ENCODE measurements at places on chromosomes 16 and 17. TPM values are rescaled to one million over a fixed set of nuclear protein-coding genes. Genes with fewer than 3 reads are reported as not detected.
A peak's percentile ranks its signal among the peaks of the same experiment; 100 is the strongest.

The SSTR5 gene
- total RNA-seq = 0.51 TPM

The PRAC2 gene
- 44.1 TPM for total RNA-seq

The NTN3 gene
- not detected for total RNA-seq

The WFIKKN2 gene
- not detected for total RNA-seq

The LAT gene
- 0.29 TPM for total RNA-seq

The JPH3 gene
- not detected for total RNA-seq

The KCNJ12 gene
- total RNA-seq = 10.0 TPM

The KRT40 gene
- not detected for total RNA-seq

GRCh38 chr17:30148376-30148775 lies 31.8 kb downstream of the NSRP1 start:
- DNase-seq = no peak

DNA sequence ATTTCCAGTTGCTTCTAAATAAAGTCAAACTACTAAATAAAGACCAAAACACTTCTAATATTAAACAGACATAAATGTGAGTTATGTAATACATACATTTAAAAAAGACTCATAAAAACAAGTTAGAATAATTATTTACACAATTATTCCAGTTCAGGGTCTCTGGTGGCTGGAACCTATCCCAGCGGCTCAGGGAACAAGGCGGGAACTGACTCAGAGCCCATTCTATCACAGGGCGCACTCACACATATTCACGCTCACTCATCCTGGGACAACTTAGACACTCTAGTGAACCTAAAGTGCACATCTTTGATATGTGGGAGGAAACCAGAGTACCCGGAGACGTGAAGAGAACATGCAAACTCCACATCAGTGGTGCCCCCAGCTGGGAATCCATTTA lies 25.0 kb downstream of the PLXDC1 start:
- no peak for DNase-seq

- DNase-seq = no peak
Observed at GRCh38 chr17:21166595-21167210, 39.9 kb downstream of the DHRS7B start.

GRCh38 chr16:85484347-85485300 lies 128.5 kb upstream of the GSE1 start:
- DNase-seq = no peak

GRCh38 chr17:79413611-79414010 lies 197.2 kb downstream of the RBFOX3 start:
- no peak for DNase-seq

DNA sequence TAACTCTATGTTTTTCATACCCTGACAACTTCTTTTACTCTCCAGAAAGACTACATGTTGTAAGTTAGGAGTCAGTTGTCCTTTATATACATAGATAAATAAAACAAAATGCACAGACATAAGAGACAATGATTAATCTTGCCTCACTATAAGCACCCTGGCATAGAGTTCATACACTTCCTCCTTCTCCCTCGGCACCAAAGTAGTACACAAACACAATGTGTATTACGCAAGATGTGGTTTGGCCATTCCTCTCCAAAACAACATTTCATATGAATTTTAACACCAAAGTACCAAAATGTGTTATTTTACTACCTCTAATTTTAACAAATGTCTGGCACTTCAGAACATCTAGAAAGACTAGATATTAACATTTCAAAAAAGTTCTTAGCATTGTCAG lies 17.2 kb upstream of the SLFN11 start:
- no peak for DNase-seq

GRCh38 chr17:78123258-78123929 lies 5.2 kb downstream of the TMC6 start:
- DNase-seq = no peak

- DNase-seq = no peak
Observed at GRCh38 chr16:54933281-54934011, 2.8 kb downstream of the IRX5 start.

- peak; percentile 81 for DNase-seq
Observed at GRCh38 chr17:19646788-19647696, 1.5 kb upstream of the ALDH3A2 start.

- DNase-seq = no peak
Observed at GRCh38 chr16:71492786-71493185, 3.7 kb upstream of the ZNF19 start.

DNA sequence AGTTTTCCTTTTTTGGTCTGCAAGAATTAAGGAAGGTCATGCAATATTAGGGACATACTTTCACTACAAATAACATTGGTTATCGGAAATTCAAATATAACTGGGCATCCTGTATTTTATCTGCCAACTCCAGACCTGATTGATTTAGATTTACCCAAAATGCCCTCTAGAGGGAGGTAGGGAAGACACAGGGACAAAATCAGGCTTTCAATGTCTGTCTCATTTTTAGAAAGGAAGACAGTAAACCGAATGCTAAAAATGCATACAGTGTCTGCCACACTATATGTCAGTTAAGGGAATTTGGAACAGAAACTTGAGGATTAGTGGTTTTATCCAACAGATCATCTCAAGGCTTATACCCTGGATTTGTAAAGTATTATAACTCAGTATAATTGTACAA lies 161.7 kb upstream of the SOX9 start:
- DNase-seq = peak; percentile 74

- no peak for DNase-seq
Observed at GRCh38 chr17:82036634-82037091, 834 bp downstream of the DCXR start.

DNA sequence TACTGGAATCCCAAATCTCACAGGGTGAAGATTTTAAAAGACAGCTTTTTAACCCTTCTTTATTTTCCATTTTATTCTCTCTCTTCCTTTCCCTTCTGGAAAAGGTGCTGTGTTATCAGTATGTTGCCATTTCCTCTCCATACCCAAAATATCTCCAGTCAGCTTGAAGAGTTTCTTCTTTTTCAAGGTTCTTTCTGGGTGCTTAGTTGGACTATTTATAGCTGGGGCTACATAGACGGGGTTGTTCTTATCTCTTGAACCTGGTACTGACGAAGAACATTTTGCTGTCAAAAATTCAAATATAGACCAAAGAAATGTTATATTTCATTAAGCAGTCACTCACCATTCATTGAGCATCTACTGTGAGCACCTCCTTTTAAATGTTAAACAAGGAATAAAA lies 48.6 kb downstream of the IST1 start:
- no peak for DNase-seq

DNA sequence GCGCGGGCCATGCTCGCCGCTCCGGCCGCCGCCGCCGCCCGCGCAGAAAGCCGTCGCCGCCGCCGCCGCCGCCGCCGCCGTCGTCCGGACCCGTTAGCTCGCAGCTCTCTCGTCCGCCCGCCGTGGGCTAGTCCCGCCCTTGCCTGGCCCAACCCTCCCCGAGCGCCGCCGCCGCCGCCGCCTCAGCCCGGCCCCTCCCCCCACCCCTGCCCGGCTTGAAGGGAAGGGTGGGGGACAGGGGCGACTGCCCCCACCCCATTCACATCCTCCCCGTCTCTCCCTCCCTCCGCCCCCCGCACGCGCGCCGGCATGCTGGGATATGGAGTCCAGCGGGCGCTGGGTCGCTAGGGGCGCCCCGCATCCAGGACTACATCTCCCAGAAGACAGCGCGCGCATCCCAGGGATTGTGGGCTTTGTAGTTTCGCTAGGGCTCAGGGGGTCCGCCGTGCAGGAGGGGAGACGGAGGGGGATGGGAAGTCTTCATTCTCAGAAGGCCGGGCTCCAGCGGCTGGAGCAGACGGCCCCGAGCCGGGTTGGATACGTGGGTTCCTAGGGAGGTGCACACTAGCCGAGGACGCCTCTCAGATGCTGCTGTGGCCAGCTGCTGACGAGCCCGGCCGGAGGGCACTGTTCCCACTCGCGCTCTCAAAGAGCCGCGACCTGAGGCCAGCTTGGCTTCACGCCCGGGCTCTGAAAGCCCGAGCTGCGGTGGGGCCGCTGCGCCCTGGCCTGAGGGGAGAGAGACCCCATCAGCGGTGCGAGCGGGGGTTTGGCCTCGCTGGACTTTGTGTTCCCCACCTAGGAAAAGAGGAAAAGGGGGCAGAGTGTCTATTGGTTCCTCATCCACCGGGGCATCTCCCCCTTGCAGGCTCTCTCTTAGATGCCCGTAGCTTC lies at the start of gene ST3GAL2:
ST3GAL2 (minus strand) TSS at position 132 of the 894 bp plus-strand sequence. CDS start 40,570 bp downstream, outside the sequence.
- DNase-seq = peak; percentile 84

DNA sequence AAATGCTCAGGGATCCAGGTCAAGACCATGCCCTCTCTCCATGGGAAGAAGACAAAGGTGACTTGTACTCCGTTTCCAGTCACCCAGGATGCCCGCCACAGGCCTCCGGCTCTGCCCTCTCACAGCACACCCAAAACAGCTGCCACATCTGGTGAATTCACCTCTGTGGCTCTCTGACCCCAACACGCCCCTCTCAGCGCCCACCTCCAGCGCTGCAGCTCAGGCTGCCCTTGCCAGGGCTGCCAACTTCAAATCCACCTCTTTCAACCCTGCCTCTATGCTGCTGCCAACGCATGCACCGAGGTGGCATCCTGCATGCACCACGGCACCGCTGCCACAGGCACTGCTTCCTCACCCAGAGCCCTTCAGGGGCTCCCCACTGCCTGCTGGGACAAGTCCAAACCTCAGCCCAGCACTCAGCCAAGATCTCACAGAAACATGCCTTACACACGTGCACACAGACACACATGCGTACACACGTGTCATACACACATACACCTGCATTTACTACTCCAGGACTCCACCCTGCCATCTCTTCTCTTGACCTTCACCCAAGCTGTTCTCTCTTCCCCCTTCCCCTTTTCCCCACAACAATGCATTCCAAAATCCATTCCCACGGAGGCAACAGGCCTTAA lies 7.5 kb downstream of the HID1 start:
- no peak for DNase-seq

Data from PC-3 (cell line).